ENCODE measurements at places on chromosomes 13 and 19. TPM values are rescaled to one million over a fixed set of nuclear protein-coding genes. Genes with fewer than 3 reads are reported as not detected.

Gene ZNF534
- 0.60 TPM for total RNA-seq

Gene SH2D3A
- not detected for total RNA-seq

Gene SPTBN4
- 0.47 TPM for total RNA-seq

Gene ERICH4
- total RNA-seq = not detected

Gene C13orf42
- not detected for total RNA-seq

Measured in pericardium fibroblast (primary cell).